ENCODE measurements at places on chromosomes 4 and X. TPM values are rescaled to one million over a fixed set of nuclear protein-coding genes. Genes with fewer than 3 reads are reported as not detected.

The NDNF gene
- 4.2 TPM for total RNA-seq

The SLC39A8 gene
- 7.3 TPM for total RNA-seq

The PRKG2 gene
- 2.3 TPM for total RNA-seq

The PDZD4 gene
- total RNA-seq = 5.2 TPM

The GRIA2 gene
- not detected for total RNA-seq

The APELA gene
- total RNA-seq = 10.9 TPM

The SLC4A4 gene
- total RNA-seq = not detected

The NUP62CL gene
- total RNA-seq = 9.8 TPM

The RIBC1 gene
- total RNA-seq = 0.62 TPM

The SCOC gene
- total RNA-seq = 170 TPM

The SMIM43 gene
- total RNA-seq = not detected

The NONO gene
- total RNA-seq = 916 TPM

- H3K27me3 ChIP-seq = no peaks in the 10 kb centered on the region
- no peaks in the 10 kb centered on the region for H3K4me1 ChIP-seq
- H3K36me3 ChIP-seq = no peaks in the 10 kb centered on the region
- no peak for DNase-seq
- H3K27ac ChIP-seq = no peak overlapping the region
Measured at GRCh38 chr4:154001193-154001592, 212.3 kb upstream of the SFRP2 start.

DNA sequence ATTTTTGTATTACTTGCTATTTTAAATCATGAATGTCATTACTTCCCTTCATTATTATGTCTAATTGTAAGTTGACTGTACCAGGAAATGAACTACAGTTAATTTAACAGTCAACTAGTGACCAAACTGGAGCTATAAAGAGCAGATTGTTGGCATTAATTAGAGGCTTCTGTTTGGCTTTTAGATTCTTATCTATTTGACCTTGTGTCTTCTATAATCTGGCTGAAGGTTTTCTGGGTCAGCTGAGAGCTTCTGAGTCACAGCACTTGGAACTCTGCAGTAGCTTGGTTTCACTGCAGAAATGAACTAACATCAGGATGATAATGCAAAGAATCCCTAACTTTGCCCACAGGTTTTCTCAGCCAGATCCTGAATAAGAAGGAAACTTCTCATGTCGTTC, 169.2 kb upstream of the LEF1 start:
- no peaks in the 10 kb centered on the region for H3K36me3 ChIP-seq
- H3K4me3 ChIP-seq = no peak overlapping the region
- no peaks in the 10 kb centered on the region for H3K27me3 ChIP-seq
- H3K27ac ChIP-seq = no peak overlapping the region

GRCh38 chrX:136999024-136999423, 34.8 kb downstream of the GPR101 start:
- H3K27me3 ChIP-seq = no peaks in the 10 kb centered on the region
- no peak for DNase-seq
- H3K4me3 ChIP-seq = no peak overlapping the region

- no peaks in the 10 kb centered on the region for H3K4me1 ChIP-seq
- H3K27me3 ChIP-seq = no peaks in the 10 kb centered on the region
- H3K36me3 ChIP-seq = no peaks in the 10 kb centered on the region
Measured at GRCh38 chrX:130560544-130560943, 158.8 kb downstream of the RBMX2 start.

DNA sequence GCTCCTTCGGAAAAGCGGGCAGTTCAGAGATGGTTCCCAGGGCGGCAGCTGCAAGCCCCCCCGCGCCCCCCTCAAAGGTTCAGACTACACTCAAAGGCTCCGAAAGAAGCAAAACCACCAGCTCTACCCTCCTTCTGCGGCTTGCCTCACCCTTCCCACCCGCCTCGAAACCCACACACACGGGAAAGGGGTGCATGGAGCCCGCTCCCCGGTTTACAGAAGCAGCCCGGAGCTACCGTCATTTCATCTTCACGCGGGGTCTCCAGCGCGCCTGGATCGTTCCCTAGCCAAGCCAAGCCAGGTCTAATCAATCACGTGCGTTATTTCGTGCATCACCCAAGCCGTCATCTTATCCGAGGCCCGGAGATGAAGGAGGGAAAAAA, 1.2 kb downstream of the NLGN4X start:
- H3K27ac ChIP-seq = no peak overlapping the region
- DNase-seq = peak; percentile 31
- no peaks in the 10 kb centered on the region for H3K4me1 ChIP-seq
- no peaks in the 10 kb centered on the region for H3K27me3 ChIP-seq

DNA sequence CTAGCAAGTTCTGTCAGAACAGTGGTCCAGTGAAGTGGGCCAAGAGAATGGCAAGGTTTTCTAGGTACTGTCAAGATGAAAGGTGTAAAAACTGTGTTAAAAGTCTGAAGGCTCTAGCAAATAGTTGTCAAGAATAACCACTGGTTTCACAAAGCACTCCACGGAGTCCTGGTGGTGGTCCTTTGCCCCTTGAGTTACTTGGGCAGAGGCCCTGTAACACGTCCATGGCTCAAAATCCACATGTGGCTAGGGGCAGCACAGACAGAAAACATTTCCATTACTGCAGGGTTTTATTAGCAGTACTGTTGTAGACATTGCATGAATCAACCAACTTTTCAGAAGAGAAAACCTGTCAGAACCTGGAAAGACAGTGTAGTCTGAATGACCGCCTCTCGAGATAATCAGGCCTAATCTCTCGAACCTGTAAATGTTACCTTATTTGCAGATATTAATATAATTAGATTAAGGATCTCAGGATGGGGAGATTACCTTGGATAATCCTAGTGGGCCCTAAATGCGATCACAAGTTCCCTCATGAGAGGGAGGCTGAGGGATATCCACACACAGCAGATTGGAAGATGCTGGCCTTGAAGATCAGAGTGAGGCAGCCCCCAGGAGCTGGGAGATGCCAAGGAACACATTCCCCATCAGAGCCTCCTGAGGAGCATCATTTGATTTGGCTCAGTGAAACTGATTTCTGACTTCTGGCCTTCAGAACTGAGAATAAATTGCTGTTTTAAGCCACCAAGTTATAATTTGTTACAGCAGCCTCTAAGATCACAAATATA, 34.7 kb downstream of the ERVMER34-1 start:
- H3K4me1 ChIP-seq = peaks cover 18% of the 10 kb centered on the region
- H3K27me3 ChIP-seq = no peaks in the 10 kb centered on the region
- no peak overlapping the region for H3K4me3 ChIP-seq
- peaks cover 13% of the 10 kb centered on the region for H3K36me3 ChIP-seq
- peak overlapping the region; percentile 45 for H3K27ac ChIP-seq
- DNase-seq = no peak

- H3K27me3 ChIP-seq = no peaks in the 10 kb centered on the region
- H3K4me3 ChIP-seq = no peak overlapping the region
- no peak overlapping the region for H3K27ac ChIP-seq
- H3K36me3 ChIP-seq = no peaks in the 10 kb centered on the region
- peaks cover 16% of the 10 kb centered on the region for H3K4me1 ChIP-seq
Measured at GRCh38 chr4:185722029-185722316, 90.0 kb downstream of the SORBS2 start.

DNA sequence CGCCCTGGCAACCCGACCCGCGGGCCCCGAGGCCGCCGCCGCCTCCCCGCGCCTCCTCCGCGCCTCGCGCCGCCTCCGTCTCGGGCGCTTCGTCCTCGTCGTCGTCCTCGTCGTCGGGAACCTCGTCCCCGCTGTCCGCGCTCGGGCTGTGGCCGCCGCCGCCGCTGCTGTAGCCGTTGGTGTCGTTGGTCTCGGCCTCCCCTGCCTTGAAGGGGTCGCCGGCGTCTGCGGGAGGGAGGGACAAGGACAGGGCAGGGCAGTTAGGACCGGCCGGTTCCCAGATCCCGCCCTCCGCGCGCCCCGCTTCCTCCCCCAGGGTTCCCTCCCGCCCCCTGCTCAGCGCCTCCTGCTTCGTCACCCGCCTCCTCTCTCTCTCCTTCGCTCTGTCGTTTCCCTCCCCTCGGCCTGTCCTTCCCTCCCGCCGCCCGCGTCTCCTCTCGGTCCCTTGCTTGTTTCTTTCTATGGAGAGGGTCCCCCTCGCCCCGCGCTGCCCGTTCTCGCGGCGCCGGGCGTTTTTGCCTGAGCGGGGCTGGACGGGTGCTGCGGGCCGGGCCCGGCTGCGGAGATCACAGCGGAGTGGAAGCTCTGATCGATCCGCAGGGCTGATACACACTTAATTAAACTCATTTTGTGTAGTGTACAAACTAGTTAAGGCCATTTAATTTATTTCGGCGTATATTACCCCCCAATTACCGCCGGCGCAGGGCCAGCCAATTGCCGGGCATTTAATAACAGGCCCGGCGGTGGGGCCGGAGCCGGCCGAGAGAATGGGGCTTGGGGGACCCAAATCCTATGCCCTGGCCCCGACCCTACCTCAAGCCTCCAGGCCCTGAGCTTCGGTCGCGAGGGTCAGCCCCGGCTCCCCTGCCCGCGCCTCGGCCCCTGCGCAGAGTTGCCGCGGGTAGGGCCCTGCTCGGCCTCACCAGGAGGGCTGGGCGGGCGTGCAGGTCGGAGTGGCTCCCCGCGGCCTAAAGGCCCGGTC, 2.4 kb downstream of the NKX1-1 start:
- DNase-seq = no peak
- H3K27ac ChIP-seq = no peak overlapping the region
- no peaks in the 10 kb centered on the region for H3K36me3 ChIP-seq
- H3K27me3 ChIP-seq = peaks cover 96% of the 10 kb centered on the region
- H3K4me1 ChIP-seq = no peaks in the 10 kb centered on the region

GRCh38 chrX:13646154-13646549, 6.8 kb upstream of the TCEANC start:
- H3K27me3 ChIP-seq = no peaks in the 10 kb centered on the region
- DNase-seq = peak; percentile 80
- H3K4me1 ChIP-seq = no peaks in the 10 kb centered on the region
- H3K36me3 ChIP-seq = no peaks in the 10 kb centered on the region
- no peak overlapping the region for H3K27ac ChIP-seq

- no peak for DNase-seq
- H3K27me3 ChIP-seq = no peaks in the 10 kb centered on the region
- H3K27ac ChIP-seq = no peak overlapping the region
- no peak overlapping the region for H3K4me3 ChIP-seq
- no peaks in the 10 kb centered on the region for H3K4me1 ChIP-seq
- no peaks in the 10 kb centered on the region for H3K36me3 ChIP-seq
Measured at GRCh38 chr4:47065051-47065481, 33.7 kb downstream of the GABRB1 start.

DNA sequence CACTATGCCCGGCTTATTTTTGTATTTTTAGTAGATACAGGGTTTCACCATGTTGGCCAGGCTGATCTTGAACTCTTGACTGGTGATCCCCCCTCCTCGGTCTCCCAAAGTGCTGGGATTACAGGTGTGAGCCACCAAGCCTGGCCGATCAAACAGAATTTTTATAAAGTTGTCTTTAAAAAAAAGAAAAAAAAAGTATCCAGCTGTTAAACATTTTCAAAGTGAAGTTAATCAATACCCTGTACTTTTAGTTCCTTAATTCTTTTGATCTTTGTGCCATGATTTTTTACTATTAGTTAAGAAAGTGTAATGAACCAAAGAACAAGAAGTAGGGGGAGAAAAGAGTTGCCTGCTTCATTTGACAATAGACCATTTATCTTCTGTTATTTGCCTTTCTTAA, 24.3 kb downstream of the SMAD1 start:
- H3K36me3 ChIP-seq = no peaks in the 10 kb centered on the region
- peaks cover 3% of the 10 kb centered on the region for H3K4me1 ChIP-seq
- H3K4me3 ChIP-seq = no peak overlapping the region
- no peak for DNase-seq

DNA sequence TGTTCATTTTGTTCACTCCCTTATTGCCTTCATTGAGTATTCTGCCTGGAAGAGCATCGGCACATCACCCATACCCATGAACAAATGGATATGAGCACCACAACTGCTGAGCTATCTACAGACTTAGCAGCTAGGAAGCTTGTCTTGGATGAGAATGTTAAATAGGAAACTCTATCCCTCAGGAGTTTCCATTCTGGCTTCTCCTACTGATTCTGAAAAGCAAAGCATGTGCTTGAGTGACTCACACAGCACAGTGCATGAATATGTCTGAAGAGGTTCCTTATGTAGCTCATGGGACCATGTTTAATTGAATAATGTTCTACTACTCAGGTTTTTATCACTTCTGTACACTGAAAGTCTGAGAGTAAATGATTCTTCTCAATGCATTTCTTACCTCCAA, 57.3 kb upstream of the MXRA5 start:
- DNase-seq = no peak
- H3K27me3 ChIP-seq = no peaks in the 10 kb centered on the region
- no peak overlapping the region for H3K4me3 ChIP-seq
- no peak overlapping the region for H3K27ac ChIP-seq
- H3K36me3 ChIP-seq = no peaks in the 10 kb centered on the region

GRCh38 chrX:154517101-154517781, 1.2 kb upstream of the FAM3A start:
- H3K27ac ChIP-seq = no peak overlapping the region
- DNase-seq = peak; percentile 11
- peak overlapping the region; percentile 82 for H3K4me3 ChIP-seq
- no peaks in the 10 kb centered on the region for H3K4me1 ChIP-seq
- no peaks in the 10 kb centered on the region for H3K27me3 ChIP-seq

- H3K4me1 ChIP-seq = peaks cover 7% of the 10 kb centered on the region
- DNase-seq = no peak
- no peaks in the 10 kb centered on the region for H3K36me3 ChIP-seq
- H3K4me3 ChIP-seq = no peak overlapping the region
Measured at GRCh38 chr4:92501456-92501855, 197.7 kb downstream of the GRID2 start.

DNA sequence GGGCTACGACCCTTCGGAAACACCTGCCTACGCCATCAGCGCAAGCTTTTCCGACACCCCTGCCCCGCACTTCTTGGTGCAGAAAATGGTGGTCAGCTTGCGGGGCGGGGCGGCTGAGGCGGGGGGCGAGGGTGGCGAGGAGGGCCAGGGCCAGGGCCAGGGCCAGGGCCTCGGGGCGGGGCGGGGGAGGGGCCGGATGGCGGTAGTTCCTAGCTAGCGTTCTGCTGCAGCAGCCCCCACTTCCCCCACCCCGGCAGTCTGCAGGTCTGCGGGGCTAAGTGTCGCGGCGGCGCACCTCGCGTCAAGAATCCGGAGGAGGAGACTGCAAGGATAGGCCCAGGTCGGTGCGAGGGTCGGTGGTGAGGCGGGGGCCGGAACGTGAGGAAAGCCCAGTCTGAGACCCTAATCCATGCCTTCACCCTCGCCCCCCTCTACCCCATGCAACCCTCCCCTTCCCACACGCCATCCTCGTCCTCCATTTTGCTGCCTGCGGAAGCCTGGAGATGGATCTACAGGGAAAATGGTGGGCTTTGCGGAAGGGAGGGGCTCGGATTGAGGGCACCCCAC, 600 bp downstream of the BEX4 start:
- peak overlapping the region; percentile 83 for H3K27ac ChIP-seq
- H3K4me3 ChIP-seq = peak overlapping the region; percentile 86
- peak; percentile 66 for DNase-seq
- peaks cover 7% of the 10 kb centered on the region for H3K4me1 ChIP-seq
- no peaks in the 10 kb centered on the region for H3K27me3 ChIP-seq

DNA sequence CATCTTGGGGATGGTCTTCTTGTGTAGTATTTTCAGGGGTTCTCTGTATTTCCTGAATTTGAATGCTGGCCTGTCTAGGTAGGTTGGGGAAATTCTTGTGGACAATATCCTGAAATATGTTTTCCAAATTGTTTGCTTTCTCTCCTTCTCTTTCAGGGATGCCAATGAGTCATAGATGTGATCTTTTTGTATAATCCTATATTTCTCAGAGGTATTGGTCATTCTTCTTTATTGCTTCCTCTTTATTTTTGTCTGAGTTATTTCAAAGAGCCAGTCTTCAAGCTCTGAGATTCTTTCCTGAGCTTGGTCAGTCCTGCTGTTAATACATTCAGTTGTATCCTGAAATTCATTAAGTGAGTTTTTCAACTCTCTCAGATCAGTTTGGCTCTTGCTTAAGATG, 73.1 kb downstream of the MAMLD1 start:
- no peak overlapping the region for H3K27ac ChIP-seq
- no peaks in the 10 kb centered on the region for H3K4me1 ChIP-seq
- no peaks in the 10 kb centered on the region for H3K36me3 ChIP-seq
